ENCODE measurements at places on chromosomes 11 and 22.

- DNase-seq = no peak
These were observed 127.9 kb upstream of the OPCML start for GRCh38 chr11:133660202-133660568.

GRCh38 chr22:27880778-27881394, 38.2 kb downstream of the PITPNB start:
- DNase-seq = no peak

GRCh38 chr11:98679673-98680072, 341.1 kb upstream of the CNTN5 start:
- no peak for DNase-seq

- no peak for DNase-seq
These were observed 114.7 kb upstream of the OR4B1 start for GRCh38 chr11:48101958-48102357.
